ENCODE measurements at places on chromosomes 1 and 21. TPM values are rescaled to one million over a fixed set of nuclear protein-coding genes. Genes with fewer than 3 reads are reported as not detected.

PPP1R12B gene
- 5.3 TPM for total RNA-seq

DNA sequence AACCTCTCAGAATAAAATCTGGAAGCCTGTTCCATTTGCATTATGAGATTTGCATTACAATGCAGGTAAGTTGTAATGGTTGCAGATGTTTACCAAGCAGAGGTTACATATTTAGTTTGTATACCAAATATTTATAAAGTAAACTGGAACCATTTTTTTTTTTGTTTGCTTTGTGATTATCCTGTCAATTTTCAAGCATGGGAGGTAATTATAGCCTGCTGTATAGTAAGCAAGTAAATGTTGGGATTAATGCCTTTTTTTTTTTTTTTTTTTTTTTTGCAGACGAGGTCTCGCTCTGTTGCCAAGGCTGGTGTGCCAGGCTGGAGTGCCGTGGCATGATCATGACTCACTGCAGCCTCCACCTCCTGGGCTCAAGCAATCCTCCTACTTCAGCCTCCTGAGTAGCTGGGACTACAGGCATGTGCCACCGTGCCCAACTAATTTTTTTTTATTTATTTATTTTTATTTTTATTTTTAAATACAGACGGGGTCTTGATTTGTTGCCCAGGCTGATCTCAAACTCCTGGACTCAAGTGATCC is 21.0 kb downstream of the NFYC start:
- no peak for DNase-seq

GRCh38 chr21:36698385-36698980 is 432 bp upstream of the SIM2 start:
- DNase-seq, result no peak

GRCh38 chr1:244273845-244274619 is 177.7 kb downstream of the ADSS2 start:
- DNase-seq, result no peak

ACBD3 gene
- total RNA-seq, result 20.5 TPM

- no peak for DNase-seq
Measured at GRCh38 chr1:165052936-165053335, 303.6 kb downstream of the LMX1A start.

PRR9 gene
- not detected for total RNA-seq

DNA sequence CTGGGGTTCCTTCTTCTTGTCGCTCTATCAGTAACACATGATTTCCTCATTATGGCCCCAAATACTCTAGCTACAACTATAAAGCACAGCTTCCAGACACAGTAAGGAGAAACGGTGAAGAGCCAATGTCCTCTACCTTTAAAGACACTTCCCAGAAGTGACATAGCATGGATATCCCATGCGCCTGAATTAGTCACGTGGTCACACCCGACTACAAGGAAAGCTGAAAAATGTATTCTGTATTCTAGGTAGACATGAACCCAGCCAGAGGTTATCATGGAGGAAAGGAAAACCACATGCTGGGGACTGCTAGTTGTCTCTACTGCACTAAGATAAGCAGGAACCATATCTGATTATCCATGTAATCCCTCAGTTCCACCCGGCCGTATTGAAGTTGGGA is 244.3 kb downstream of the LMX1A start:
- no peak for DNase-seq

C8A gene
- total RNA-seq, result 0.19 TPM

GPA33 gene
- total RNA-seq, result 0.21 TPM

All from GM12878 (cell line).